ENCODE measurements at places on chromosomes 12 and 14. TPM values are rescaled to one million over a fixed set of nuclear protein-coding genes. Genes with fewer than 3 reads are reported as not detected.

DNA sequence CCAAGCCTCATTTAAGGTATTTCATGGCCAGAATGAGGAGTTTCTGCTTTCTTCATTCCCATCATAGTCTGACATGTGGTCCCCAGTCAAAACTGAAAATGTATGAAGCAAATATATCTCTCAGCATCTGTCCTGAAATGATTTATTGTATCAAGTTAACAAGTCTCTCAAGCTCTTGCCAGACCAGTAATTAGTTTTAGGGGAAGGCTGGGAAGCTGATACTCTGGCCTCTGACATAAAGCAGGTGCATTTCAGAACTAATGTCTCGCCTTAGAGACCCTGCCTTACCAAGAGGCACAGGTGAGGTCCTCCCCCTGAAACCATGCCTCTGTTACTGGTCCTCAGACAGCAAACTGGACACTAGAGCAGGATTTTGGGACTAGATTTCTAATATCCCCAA, 266.5 kb downstream of the SLC15A4 start:
- no peaks in the 10 kb centered on the region for H3K4me1 ChIP-seq
- H3K27ac ChIP-seq, result no peak overlapping the region
- H3K4me3 ChIP-seq, result no peak overlapping the region
- no peaks in the 10 kb centered on the region for H3K27me3 ChIP-seq

DNA sequence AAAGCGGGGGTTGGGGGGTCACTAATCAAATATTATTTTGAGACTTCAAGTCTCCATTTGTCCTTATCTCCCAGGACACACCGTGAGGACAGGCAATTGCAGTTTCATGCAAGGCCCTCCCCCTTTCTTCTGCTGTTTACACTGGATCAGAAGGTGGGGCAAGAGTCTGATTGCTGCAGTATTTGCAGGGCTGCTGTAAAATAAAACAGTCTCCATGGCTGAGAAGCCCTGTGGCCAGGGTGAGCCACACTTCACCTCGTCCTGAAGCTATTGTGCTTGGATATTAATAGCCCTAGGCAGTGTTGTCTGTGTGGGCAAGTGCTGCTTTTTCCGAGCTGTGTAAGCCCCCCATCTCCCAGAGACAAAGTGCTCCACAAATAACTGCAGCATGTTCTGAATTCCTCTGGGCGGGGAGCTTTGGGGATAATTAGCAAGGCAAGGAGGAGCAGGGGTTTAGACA, 187.4 kb upstream of the NTF3 start:
- no peak for DNase-seq
- H3K27ac ChIP-seq, result no peak overlapping the region
- H3K4me1 ChIP-seq, result no peaks in the 10 kb centered on the region

- H3K27me3 ChIP-seq, result no peaks in the 10 kb centered on the region
- no peak overlapping the region for H3K27ac ChIP-seq
- H3K4me3 ChIP-seq, result no peak overlapping the region
- no peak for DNase-seq
Measured at GRCh38 chr14:88748288-88748687, 44.5 kb downstream of the EML5 start.

DNA sequence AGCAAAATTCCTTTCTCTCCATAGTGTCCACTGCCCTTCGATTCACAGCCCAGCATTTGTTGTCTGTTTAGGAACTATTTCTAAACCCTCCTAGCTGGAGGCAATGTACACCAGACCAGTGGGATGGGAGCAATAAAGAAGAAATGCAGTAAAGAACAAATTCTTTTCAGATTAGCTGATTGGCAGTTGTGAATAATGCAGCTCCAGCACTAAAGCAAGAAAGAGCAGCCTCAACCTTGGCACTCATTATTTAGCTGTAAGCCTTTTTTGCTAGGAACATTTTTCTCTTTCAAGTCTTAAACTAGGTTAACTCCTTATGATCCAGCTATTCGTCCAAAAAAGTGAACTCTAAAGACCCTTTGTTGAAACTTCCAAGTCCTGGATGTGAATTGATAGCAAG, 580.5 kb upstream of the STXBP6 start:
- H3K27ac ChIP-seq, result no peak overlapping the region
- H3K36me3 ChIP-seq, result no peaks in the 10 kb centered on the region
- no peaks in the 10 kb centered on the region for H3K4me1 ChIP-seq

- H3K36me3 ChIP-seq, result peaks cover 21% of the 10 kb centered on the region
- peaks cover 22% of the 10 kb centered on the region for H3K4me1 ChIP-seq
- H3K27ac ChIP-seq, result no peak overlapping the region
Measured at GRCh38 chr14:73295198-73295796, 58.0 kb downstream of the PAPLN start.

DNA sequence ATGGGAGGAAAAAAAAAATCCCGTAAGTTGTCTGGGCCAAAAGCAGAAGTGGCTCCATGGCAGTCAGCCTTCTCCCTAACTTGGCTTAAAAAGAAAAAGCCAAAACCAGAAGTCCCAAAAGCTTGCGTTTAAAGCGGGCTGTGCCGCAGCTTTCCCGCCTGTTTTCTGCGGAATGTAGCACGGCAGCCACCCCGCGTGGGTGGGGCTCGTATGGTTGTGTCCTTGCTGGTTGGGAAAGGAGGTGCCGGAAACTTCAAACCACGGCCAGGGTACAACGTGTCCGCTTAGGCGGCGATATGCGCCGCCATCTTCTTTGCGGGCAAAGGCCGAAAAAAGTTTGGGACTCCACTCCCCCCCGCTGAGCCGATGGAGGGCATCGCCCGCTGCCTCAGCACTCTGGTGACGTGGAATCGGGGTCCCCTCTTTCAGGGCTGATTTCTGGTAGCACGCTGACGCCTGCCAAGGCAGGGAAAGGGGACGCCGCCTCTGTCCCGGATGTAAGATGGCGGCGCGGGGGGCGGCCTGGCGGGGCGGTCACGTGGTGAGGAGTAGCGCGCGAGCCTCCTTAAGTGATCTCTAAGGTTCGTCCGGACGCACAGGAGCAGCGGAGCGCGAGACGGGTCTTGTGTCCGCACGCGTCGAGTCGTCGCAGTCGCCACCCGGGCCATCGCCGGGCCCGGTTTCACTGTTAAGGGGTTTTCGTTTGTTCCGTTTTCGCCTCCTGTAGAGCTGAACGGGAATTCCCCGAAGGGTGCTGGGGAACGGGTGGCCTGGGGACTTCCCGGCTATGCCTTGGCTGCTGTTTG, 135.8 kb downstream of the MON2 start:
- peak overlapping the region; percentile 90 for H3K4me3 ChIP-seq
- H3K27me3 ChIP-seq, result no peaks in the 10 kb centered on the region
- peak; percentile 88 for DNase-seq
- peak overlapping the region; percentile 97 for H3K27ac ChIP-seq
- H3K4me1 ChIP-seq, result peaks cover 36% of the 10 kb centered on the region
- peaks cover 18% of the 10 kb centered on the region for H3K36me3 ChIP-seq

DNA sequence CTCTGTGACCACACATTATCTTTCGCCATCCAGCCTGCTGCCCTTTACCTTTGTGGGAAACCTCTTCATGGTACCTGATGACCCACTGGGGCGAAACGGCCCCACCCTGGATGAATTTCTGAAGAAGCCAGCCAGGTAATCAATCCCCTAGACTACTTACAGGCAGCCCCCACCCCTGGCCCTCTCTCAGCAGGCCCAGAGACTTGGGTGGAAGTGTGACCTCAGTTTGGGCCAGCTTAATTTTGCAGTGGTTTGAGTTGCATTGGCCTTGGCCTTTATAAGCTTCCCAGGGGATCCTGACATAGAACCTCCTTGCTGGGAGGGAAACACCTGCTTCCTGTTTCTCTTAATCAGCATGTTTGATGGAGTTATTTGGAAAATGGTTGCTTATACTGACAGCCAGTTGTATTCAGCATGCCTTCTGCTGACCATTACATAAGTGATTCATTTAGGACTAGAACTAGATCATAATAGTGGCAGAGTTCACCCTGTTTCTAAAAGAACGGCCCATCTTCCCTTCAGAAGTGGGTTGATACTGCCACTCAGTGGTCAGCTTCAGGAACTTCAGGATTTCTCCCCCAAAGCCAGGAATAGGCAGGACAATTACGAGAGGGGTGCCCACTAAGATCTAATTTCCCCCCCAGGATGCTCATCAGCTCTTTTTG, 6.1 kb downstream of the SDR39U1 start:
- peak; percentile 54 for DNase-seq
- peaks cover 71% of the 10 kb centered on the region for H3K4me1 ChIP-seq
- H3K36me3 ChIP-seq, result peaks cover 82% of the 10 kb centered on the region

GRCh38 chr12:100752841-100753240, 41.7 kb upstream of the ANO4 start:
- no peak overlapping the region for H3K4me3 ChIP-seq
- H3K4me1 ChIP-seq, result no peaks in the 10 kb centered on the region
- no peaks in the 10 kb centered on the region for H3K27me3 ChIP-seq
- H3K36me3 ChIP-seq, result no peaks in the 10 kb centered on the region

GRCh38 chr12:72295744-72296143, 23.6 kb downstream of the TRHDE start:
- H3K27me3 ChIP-seq, result no peaks in the 10 kb centered on the region
- H3K4me3 ChIP-seq, result no peak overlapping the region
- H3K4me1 ChIP-seq, result no peaks in the 10 kb centered on the region
- H3K27ac ChIP-seq, result no peak overlapping the region
- H3K36me3 ChIP-seq, result no peaks in the 10 kb centered on the region
- no peak for DNase-seq

- H3K27ac ChIP-seq, result peak overlapping the region; percentile 88
- H3K4me1 ChIP-seq, result peaks cover 48% of the 10 kb centered on the region
- peaks cover 21% of the 10 kb centered on the region for H3K36me3 ChIP-seq
Measured at GRCh38 chr12:7959701-7960121, 23.7 kb upstream of the SLC2A3 start.

- H3K27me3 ChIP-seq, result peaks cover 16% of the 10 kb centered on the region
- no peak overlapping the region for H3K4me3 ChIP-seq
- H3K36me3 ChIP-seq, result no peaks in the 10 kb centered on the region
- no peak overlapping the region for H3K27ac ChIP-seq
- peaks cover 24% of the 10 kb centered on the region for H3K4me1 ChIP-seq
- no peak for DNase-seq
Measured at GRCh38 chr12:6360080-6360571, 15.2 kb downstream of the SCNN1A start.

RBP5 gene
- 0.86 TPM for total RNA-seq

MIP gene
- total RNA-seq, result not detected

PROX2 gene
- not detected for total RNA-seq

DNA sequence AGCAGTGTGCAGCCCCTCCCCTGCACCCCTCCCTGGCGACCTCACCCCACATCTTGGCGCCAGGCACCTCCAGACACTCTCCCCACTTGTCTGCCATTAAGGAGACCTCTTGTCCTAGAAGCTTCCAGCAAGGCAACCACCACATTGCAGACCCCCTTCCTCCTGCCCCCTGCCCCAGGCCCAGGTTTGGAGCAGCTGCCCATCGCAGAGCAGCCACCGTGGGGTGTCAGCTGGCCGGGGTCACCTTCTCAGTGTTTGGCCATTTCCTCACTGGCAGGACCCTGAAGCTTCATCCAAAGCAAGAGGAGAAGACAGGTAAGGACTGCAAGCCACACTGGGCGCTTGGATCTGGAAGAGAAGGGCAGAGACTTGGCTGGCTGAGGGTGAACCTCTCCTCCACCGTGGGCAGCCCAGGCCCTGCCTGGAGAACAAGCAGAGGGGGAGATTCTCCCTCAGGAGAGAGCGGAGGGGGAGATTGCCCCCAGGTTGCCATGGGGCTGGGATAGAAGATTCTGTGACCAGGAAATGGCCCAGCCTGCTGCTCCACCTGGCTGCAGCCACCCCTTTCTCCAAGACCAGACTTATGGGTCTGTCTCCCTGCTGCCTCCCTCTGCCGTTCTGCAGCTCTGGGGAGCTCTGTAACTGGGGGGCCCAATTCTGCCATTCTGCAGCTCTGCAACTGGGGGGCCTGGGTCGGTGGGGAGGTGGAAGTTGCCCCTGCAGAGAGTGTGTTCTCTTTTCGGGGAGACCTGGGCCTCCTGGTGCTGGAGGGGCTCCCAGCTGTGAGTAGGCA, 72.9 kb upstream of the C14orf180 start:
- H3K27me3 ChIP-seq, result no peaks in the 10 kb centered on the region
- H3K4me1 ChIP-seq, result no peaks in the 10 kb centered on the region
- no peak for DNase-seq
- no peaks in the 10 kb centered on the region for H3K36me3 ChIP-seq
- H3K27ac ChIP-seq, result no peak overlapping the region

- H3K36me3 ChIP-seq, result no peaks in the 10 kb centered on the region
- H3K4me3 ChIP-seq, result no peak overlapping the region
- peaks cover 14% of the 10 kb centered on the region for H3K27me3 ChIP-seq
- no peaks in the 10 kb centered on the region for H3K4me1 ChIP-seq
Measured at GRCh38 chr12:70603044-70603443, 34.2 kb downstream of the PTPRB start.

DNA sequence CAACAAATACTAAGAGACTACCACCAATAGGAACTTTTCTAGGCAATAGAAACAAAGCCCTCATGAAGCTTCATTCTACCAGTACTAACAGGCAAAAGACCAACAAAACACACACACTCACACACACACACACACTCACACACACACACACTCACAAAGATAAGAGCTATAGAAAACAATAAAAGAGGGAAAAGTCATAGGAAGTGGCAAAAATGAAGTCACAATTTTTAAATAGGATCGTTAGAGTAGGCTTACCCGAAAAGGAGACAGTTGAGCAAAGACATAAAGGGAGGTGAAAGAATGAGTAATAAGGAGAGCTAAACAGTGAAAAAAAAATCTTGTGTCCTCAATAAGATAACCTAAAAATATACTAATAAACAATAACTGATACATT, 66.5 kb downstream of the C2CD5 start:
- peaks cover 25% of the 10 kb centered on the region for H3K4me1 ChIP-seq
- H3K36me3 ChIP-seq, result peaks cover 34% of the 10 kb centered on the region
- no peak overlapping the region for H3K4me3 ChIP-seq
- H3K27ac ChIP-seq, result peak overlapping the region; percentile 16

GRCh38 chr12:116320791-116321217, 43.3 kb upstream of the MED13L start:
- peaks cover 2% of the 10 kb centered on the region for H3K27me3 ChIP-seq
- H3K36me3 ChIP-seq, result no peaks in the 10 kb centered on the region
- no peak for DNase-seq

- peaks cover 43% of the 10 kb centered on the region for H3K4me1 ChIP-seq
- peaks cover 2% of the 10 kb centered on the region for H3K27me3 ChIP-seq
- DNase-seq, result no peak
- no peak overlapping the region for H3K27ac ChIP-seq
- no peaks in the 10 kb centered on the region for H3K36me3 ChIP-seq
- H3K4me3 ChIP-seq, result no peak overlapping the region
Measured at GRCh38 chr14:104682107-104682593, 7.3 kb upstream of the INF2 start.

DNA sequence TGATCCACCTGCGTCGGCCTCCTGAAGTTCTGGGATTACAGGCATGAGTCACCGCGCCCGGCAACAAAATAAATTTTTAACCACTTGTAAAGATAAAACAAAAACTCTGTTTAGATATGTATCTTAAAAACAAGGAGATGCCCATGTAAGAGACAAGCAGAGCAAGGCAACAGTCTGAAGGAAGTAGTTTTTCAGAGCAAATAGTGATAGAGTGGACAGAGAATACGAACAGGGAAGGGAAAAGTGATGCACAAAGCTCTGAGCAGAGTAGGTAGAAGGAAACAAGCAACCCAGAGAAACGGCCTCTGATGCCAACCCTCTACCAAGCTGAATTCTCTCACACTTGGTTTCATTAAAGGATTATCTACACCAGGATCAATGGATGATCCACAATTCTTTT, 24.8 kb upstream of the CDKL1 start:
- no peaks in the 10 kb centered on the region for H3K27me3 ChIP-seq
- H3K36me3 ChIP-seq, result peaks cover 12% of the 10 kb centered on the region
- H3K4me3 ChIP-seq, result no peak overlapping the region
- H3K27ac ChIP-seq, result no peak overlapping the region

GRCh38 chr12:46743456-46743855, 82.3 kb downstream of the SLC38A4 start:
- no peaks in the 10 kb centered on the region for H3K36me3 ChIP-seq
- H3K4me1 ChIP-seq, result no peaks in the 10 kb centered on the region
- H3K4me3 ChIP-seq, result no peak overlapping the region
- no peak for DNase-seq
- peaks cover 8% of the 10 kb centered on the region for H3K27me3 ChIP-seq

PLEKHG7 gene
- total RNA-seq, result 0.18 TPM

GRCh38 chr12:53543539-53543938, 36.3 kb upstream of the NPFF start:
- peak; percentile 51 for DNase-seq
- H3K4me1 ChIP-seq, result peaks cover 9% of the 10 kb centered on the region
- H3K27me3 ChIP-seq, result no peaks in the 10 kb centered on the region

KLRD1 gene
- 1.1 TPM for total RNA-seq
